ENCODE measurements at places on chromosomes 3 and 15.

GRCh38 chr15:77160562-77161478, 89.9 kb upstream of the TSPAN3 start:
- peak; percentile 45 for DNase-seq

DNA sequence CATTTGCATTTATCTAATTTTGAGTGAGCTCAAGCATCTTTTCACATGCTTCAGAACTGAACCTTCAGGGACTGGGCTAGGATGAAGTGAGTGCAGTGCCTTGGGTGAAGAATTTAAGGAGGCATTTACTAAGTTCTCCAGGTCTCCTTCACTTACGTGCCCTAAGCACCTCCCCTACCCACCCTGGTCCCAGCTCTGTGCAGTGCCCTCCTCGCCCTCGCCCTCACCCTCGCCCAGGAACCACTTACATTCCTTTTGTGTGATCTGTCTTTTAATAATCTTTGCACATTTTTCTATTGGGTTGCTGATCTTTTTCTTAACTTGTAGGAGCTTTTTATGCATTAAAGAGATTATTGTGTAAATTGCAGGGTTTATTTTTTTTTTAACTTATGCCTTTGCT, 322.6 kb downstream of the THSD4 start:
- DNase-seq, result no peak

DNA sequence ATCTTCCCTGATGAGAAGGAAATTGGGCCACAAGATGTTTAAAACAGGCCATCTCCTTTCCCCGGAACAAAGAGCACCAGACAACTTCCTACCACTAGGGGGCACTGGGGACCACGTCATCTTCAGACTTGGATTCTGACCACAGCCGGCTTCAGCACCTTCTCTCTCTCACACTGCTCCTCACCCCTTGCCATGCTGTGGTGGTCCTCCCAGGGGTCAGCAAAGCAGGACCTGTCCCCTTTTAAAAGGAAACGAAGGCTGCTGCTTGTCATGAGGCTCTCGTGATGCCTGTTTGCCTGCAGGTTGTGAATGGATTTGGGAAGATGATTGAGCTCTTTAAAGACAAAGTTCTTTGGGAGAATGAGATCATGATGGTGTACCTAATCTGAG, 16.2 kb downstream of the RFT1 start:
- peak; percentile 78 for DNase-seq

- DNase-seq, result peak; percentile 19
Measured at GRCh38 chr3:110811050-110811449, 260.6 kb upstream of the NECTIN3 start.

DNA sequence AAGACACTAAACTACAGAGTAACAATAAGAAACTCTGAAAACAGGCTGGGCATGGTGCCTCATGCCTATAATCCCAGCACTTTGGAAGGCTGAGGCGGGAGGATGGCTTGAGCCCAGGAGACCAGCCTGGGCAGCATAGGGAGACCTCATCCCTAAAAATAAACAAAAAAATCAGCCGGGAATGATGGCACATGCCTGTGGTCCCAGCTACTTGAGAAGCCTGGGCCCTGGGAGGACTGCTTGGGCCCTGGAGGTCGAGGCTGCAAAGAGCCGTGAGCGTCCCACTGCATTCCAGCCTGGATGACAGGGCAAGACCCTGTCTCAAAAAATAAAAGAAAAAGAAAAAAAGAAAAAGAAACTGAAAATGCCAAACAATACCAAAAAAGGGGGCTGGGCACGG, 55.4 kb downstream of the TMCC1 start:
- no peak for DNase-seq

DNA sequence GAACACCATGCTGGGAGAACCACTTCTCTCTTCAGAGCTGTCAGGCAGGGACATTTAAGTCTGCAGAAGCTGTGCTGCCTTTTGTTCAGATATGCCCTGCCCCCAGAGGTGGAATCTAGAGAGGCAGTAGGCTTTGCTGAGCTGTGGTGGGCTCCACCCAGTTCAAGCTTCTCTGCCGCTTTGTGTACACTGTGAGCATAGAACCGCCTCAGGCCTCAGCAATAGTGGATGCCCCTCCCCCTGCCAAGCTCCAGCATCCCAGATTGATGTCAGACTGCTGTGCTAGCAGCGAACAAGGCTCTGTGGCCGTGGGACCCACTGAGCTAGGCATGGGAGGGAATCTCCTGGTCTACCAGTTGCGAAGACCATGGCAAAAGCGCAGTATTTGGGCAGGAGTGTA, 121.6 kb downstream of the NFKBIZ start:
- DNase-seq, result no peak

DNA sequence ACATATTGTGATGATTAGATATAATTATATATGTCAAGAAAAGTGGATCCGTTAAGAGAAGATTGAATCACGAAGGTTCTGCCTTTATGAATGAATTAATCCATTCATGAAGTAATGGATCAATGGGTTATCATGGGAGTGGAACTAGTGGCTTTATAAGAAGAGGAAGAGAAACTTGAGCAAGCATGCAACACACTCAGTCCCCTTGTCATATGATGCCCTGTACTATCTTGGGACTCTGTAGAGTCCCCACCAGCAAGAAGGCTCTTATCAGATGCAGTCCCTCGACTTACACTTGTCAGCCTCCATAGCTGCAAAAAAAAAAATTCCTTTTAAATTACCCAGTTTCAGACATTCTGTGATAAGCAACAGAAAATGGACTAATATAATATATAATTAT, 301.9 kb downstream of the RAP2B start:
- no peak for DNase-seq

GRCh38 chr3:20236603-20237002, 50.6 kb upstream of the SGO1 start:
- DNase-seq, result no peak

- no peak for DNase-seq
Measured at GRCh38 chr3:122353893-122354401, 28.9 kb downstream of the CSTA start.

GRCh38 chr3:104604326-104605010, 762.2 kb upstream of the ALCAM start:
- no peak for DNase-seq

- DNase-seq, result no peak
Measured at GRCh38 chr15:66763186-66764071, 61.4 kb downstream of the SMAD6 start.

- DNase-seq, result no peak
Measured at GRCh38 chr3:186225603-186226002, 116.7 kb upstream of the ETV5 start.

DNA sequence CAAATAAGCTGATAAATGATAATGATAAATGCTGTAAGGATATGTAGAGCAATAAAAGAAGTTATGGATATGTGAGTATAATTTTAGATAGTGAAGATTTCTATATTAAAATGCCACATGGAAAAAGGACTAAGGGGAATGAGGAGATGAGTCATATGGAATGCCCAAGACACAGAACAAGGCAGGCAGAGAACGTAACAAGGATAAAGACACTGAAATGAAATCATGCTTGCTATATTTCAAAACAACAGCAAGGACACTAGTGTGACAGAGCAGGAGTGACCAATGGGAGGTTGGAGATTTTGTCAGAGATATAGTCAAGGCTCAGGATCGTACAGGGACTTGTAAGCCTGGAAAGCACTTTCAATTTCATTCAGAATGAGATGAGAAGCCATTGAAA, 621.5 kb upstream of the SEMA6D start:
- DNase-seq, result no peak

- DNase-seq, result no peak
Measured at GRCh38 chr3:5186089-5186857, 1.2 kb upstream of the EDEM1 start.

GRCh38 chr3:49967291-49967690, 27.3 kb downstream of the RBM6 start:
- DNase-seq, result no peak

- no peak for DNase-seq
Measured at GRCh38 chr3:58346368-58346767, 13.7 kb downstream of the PXK start.

DNA sequence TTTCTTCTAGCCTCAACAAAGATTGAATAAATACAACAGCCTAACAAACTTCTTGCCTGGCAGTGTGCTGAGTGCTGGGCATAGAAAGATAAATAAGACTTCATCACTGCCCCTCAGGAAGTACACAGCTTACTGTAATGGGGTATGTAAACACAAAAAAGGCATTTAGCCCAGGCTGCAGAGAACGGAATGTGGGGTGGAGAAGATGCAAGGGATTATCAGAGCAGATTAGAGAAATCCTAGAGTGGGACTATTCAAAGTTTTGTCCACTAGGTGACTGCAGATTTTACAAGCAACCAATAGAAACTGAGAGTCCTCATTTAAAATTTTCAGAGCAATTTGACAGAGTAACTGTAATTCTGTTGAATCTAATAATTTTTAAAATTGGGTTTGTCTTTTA, 35.4 kb upstream of the TSC22D2 start:
- DNase-seq, result no peak

GRCh38 chr3:138818185-138818860, 16.4 kb downstream of the PIK3CB start:
- DNase-seq, result no peak

DNA sequence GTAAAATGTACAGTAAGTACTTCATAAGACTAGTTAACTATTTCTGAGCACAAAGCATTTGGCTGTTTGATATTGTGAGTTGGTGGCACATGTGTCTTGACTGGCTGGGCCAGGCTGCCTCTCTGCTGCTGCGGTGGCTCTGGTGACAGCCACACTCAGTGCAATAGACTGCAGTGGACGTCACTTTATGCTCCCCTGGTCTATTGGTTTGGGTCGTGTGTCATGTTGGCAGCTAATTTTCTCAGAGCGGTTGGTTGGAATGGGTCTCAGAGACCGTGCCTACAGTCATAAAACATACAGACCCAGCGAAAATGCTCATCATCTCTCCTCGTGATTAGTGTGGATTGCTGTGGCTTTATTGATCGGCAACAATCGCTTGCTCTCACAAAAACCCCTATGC, 71.3 kb downstream of the SV2B start:
- DNase-seq, result no peak

- DNase-seq, result no peak
Measured at GRCh38 chr3:43537225-43537624, 84.6 kb downstream of the ANO10 start.

DNA sequence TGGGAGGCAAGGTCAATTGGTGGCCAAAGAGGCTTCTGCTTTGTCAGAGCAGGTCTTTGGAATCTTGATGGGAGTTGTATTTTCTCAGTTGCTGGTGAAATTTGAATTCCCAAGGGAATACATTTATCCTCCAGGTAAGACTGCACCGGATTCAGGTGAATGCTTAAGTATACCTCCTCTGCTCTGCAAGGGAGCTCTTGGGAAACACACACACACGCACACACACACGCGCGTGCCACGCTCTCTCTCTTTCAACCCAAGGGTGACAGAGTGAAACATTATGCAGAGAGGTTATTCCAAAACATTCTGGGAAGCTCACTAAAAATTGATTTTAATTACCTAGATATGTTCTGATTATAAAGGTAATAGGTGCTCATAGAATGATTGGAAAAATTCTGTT, 33.7 kb downstream of the ST6GAL1 start:
- no peak for DNase-seq

DNA sequence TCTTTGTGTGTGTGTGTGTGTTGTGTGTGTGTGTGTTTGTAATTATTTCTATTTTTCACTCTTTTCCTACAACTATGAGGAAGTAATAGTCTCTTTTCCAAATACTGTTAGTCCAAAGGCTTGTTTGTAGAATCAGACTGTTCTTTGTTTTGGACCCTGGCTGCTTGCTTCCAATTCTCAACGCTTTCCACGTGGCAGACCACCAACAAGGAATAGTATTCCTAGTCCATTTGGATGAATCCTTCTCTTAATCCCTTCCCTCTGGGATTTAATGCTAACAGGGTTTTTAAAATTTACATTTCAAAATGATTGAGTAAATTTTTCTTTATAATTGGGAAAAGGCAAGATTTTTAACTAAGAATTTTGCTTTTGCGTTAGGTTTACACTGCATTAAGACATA, 62.7 kb downstream of the ADAMTSL3 start:
- DNase-seq, result no peak

DNA sequence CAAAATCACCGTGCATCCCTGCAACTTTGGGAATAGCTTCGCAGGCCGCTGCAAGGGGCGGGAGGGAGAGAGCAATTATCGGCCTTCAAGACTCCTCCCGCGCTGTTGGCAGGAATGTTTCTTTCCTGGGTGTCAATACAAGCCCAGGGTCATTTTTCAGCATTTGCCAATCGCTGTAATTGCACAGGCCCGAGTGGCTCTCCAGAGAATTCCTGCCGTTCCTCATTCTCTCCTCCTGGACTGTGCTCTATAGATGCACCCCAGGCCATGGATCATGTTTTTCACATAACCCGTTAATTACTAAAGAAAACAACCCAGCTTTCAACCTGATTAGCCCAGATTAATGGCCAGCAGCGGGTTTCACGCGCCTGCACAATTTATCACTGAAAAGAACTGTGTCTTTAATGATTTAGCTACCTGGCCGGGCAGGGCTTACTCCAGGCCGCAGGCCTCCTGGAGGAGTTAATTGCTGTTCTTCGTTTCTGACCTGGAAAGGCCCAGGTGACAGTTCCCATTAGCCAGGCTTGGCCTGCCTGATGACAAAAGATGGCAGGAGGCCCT, 144.3 kb downstream of the OPA1 start:
- DNase-seq, result peak; percentile 29

- no peak for DNase-seq
Measured at GRCh38 chr3:196344663-196345062, 6.5 kb upstream of the TM4SF19 start.

Data from renal pelvis (tissue), 12 donors.